Activated CD8-positive, alpha-beta T cell treated with anti-CD3 and anti-CD28 coated beads for 36 hours (primary cell): ENCODE measurements at places on chromosomes 2 and 18. TPM values are rescaled to one million over a fixed set of nuclear protein-coding genes. Genes with fewer than 3 reads are reported as not detected.

GRCh38 chr2:99032001-99032400, 96.0 kb upstream of the CRACDL start:
- peaks cover 2% of the 10 kb centered on the region for H3K4me1 ChIP-seq
- no peaks in the 10 kb centered on the region for H3K27me3 ChIP-seq
- H3K36me3 ChIP-seq, result peaks cover 2% of the 10 kb centered on the region
- no peak for DNase-seq
- no peak overlapping the region for H3K4me3 ChIP-seq
- no peak overlapping the region for H3K27ac ChIP-seq

DNA sequence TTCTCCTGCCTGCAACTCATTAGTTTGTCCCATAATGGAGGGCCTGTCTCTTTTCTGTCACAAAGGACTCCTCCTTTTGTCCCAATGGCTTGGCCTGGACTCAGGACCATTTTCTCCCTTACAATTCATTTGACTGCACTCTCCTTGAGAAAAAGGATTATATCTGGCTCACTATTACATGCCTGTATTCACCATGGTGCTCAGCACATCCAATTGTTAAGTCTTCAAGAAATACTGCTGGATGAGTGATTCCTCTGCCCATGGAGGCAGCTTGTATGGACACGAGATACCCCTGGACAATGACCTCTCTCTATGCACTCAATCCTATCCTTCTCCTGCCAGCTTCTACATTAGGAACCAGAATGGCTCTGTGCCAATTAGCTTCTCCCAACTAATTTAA, 47.0 kb downstream of the CHST9 start:
- no peak for DNase-seq
- H3K36me3 ChIP-seq, result no peaks in the 10 kb centered on the region
- no peak overlapping the region for H3K27ac ChIP-seq
- no peaks in the 10 kb centered on the region for H3K4me1 ChIP-seq

DNA sequence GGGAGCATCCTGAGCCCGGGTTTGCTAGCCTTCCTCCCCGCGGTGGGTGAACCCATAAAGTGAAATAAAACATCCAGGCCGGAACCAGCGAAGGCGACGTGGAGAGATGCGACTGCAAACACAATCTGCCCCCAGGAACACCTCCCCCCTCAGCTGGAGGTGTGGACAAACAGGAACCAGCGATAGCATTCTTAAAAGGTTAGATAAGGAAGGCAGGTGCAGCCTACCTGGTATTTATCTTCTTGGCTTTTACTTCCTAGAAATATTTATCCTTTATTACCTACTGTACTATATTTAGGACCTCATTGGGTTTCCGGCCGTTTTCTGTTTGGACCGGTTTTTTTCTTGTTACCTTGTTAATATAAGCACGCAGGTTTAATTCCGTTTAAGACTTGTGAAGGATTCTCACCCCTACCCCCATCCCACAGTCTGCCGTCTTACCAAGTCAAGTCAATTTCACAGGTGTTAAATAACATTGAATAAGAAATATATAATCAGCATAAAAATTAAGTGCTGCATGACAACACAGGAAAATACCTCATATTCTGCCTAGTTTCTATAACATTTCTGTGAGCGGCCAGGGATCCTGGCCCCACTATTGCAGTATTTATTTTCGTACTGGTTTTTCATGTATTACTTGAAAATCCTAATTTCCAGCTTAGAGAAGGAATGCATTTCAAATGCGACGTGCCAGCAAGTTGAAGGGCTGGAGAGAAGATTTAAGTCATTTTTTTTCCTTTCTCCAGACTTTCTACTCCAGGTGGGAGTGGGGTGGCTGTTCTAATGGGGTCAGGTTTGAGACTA, 224.0 kb upstream of the ID2 start:
- peaks cover 16% of the 10 kb centered on the region for H3K27me3 ChIP-seq
- peak overlapping the region; percentile 40 for H3K27ac ChIP-seq
- H3K4me3 ChIP-seq, result peak overlapping the region; percentile 53
- DNase-seq, result peak; percentile 47
- H3K4me1 ChIP-seq, result peaks cover 24% of the 10 kb centered on the region

- H3K27ac ChIP-seq, result no peak overlapping the region
- H3K4me1 ChIP-seq, result no peaks in the 10 kb centered on the region
- H3K36me3 ChIP-seq, result no peaks in the 10 kb centered on the region
- no peak for DNase-seq
- no peaks in the 10 kb centered on the region for H3K27me3 ChIP-seq
These were observed 824.9 kb upstream of the CRIM1 start for GRCh38 chr2:35530615-35531135.

Gene CDK5R2
- total RNA-seq, result not detected

GRCh38 chr18:55907453-55908175, 319.6 kb upstream of the TCF4 start:
- H3K27ac ChIP-seq, result no peak overlapping the region
- peaks cover 3% of the 10 kb centered on the region for H3K4me1 ChIP-seq
- H3K27me3 ChIP-seq, result peaks cover 2% of the 10 kb centered on the region
- DNase-seq, result no peak
- no peak overlapping the region for H3K4me3 ChIP-seq
- H3K36me3 ChIP-seq, result no peaks in the 10 kb centered on the region

Gene MITD1
- total RNA-seq, result 55.9 TPM

DNA sequence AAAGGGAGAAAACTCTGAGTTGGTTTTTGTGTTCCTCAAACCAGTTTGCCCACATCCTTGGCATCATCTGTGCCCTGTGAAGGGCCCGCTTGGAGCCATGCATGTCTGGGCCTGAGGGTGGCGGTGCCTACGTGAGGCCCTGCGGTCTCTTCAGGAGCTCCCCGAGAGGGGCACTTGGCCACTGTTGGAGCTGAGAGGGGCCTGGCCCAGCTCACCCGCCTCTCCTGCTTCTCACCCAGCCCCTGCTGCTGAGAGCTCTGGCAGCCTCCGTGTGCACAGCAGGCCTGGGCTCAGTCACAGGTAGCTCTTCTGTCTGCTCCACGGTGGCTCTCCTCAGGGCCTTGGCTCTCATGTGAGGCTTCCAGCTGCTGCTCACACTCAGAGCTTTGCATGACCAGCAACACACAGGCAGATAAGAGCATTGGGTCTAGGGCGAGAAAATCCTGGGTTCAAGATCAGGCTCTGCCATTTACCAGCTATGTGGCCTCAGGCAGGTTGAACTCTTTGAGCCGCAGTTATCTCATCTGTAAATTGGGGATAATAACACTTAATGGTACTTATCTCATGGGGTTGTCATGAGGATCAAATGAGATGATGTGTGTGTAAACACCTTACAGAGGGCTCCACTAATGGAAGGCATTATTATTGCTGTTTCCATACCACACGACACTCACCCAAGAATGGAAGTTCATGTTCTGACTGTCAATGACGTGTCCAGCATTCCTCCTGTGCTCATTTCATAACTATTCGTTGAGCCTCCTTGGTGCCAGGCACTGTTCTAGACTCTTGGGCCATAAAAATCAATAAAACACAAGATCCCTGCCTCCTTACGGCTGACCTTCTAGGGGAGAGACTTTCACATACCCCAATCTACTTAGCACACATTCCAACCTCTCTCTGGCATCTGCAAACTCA, 41.6 kb upstream of the PLB1 start:
- no peak overlapping the region for H3K4me3 ChIP-seq
- H3K36me3 ChIP-seq, result no peaks in the 10 kb centered on the region
- DNase-seq, result no peak
- peaks cover 25% of the 10 kb centered on the region for H3K4me1 ChIP-seq

GRCh38 chr2:226190479-226191252, 609.0 kb downstream of the IRS1 start:
- H3K4me1 ChIP-seq, result no peaks in the 10 kb centered on the region
- H3K36me3 ChIP-seq, result no peaks in the 10 kb centered on the region
- no peak overlapping the region for H3K4me3 ChIP-seq
- no peak overlapping the region for H3K27ac ChIP-seq
- peaks cover 8% of the 10 kb centered on the region for H3K27me3 ChIP-seq
- DNase-seq, result no peak

Gene DNAJC5G
- not detected for total RNA-seq

Gene GDF7
- not detected for total RNA-seq

Gene RNU2-63P
- total RNA-seq, result 7.6 TPM

Gene TTN
- total RNA-seq, result 4.3 TPM

GRCh38 chr2:100143286-100143685, 896 bp upstream of the AFF3 start:
- H3K36me3 ChIP-seq, result no peaks in the 10 kb centered on the region
- H3K27ac ChIP-seq, result no peak overlapping the region

GRCh38 chr18:6202861-6203260, 211.8 kb downstream of the L3MBTL4 start:
- no peaks in the 10 kb centered on the region for H3K4me1 ChIP-seq
- no peak overlapping the region for H3K27ac ChIP-seq
- no peaks in the 10 kb centered on the region for H3K36me3 ChIP-seq
- DNase-seq, result no peak

- no peak overlapping the region for H3K27ac ChIP-seq
- no peak overlapping the region for H3K4me3 ChIP-seq
- peaks cover 15% of the 10 kb centered on the region for H3K4me1 ChIP-seq
- H3K27me3 ChIP-seq, result no peaks in the 10 kb centered on the region
These were observed 19.5 kb upstream of the YWHAQ start for GRCh38 chr2:9650119-9650821.

- H3K36me3 ChIP-seq, result no peaks in the 10 kb centered on the region
- H3K4me3 ChIP-seq, result no peak overlapping the region
- no peak overlapping the region for H3K27ac ChIP-seq
- DNase-seq, result no peak
These were observed 114.7 kb downstream of the BCL2L11 start for GRCh38 chr2:111235192-111236015.

GRCh38 chr2:121898483-121898882, 143.0 kb downstream of the TSN start:
- no peak overlapping the region for H3K4me3 ChIP-seq
- H3K36me3 ChIP-seq, result no peaks in the 10 kb centered on the region
- no peaks in the 10 kb centered on the region for H3K27me3 ChIP-seq
- no peak overlapping the region for H3K27ac ChIP-seq
- DNase-seq, result no peak
